ENCODE measurements at places on chromosomes 16 and 17.

- no peak for DNase-seq
Observed at GRCh38 chr16:23869052-23869451, 33.3 kb downstream of the PRKCB start.

GRCh38 chr17:42997984-42998938, at the start of gene RPL27:
RPL27 (plus strand) TSS chr17:42998419; CDS start chr17:42998751, 332 bp downstream.
- DNase-seq: peak; percentile 99

- no peak for DNase-seq
Observed at GRCh38 chr16:17801068-17801467, 330.3 kb upstream of the XYLT1 start.

DNA sequence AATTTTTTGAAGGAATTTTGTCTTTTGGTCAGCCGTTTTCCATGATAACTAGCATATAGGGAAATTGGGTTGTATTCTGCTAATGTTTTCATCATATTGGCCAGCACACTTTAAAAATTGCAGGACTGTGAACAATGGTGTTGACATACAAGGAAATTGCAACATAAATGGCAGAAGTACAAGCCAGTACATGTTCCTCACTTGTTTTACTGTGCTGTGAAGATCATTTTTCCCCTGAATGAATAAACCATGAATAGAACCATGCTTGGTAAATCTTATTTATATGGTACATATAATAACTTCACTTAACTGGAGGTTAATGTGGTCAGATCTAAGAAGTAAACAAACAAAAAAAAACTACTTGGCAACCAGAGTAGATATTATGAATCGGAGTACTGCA, 22.8 kb downstream of the OMG start:
- peak; percentile 44 for DNase-seq

DNA sequence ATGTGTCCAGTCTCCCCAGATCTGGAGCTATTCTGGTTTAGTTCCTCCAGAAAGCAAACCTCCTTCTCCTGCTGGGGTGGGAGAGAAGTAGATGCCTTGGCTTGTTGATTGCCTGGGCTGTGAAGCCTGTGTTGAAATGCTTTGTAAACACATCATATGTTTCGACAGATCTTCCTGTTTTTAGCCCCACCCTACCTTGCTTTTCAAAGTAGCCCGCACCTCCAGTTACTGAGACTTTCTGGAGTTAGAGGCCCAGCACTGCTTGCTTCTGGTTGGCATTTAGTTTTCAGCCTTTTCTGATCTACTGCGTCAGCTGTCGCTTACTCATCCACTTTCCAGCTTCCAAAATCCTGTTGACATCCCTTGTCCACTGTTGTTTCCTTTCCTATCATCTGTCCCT, 17.9 kb upstream of the NDEL1 start:
- DNase-seq: no peak

GRCh38 chr17:61635913-61636432, 45.0 kb upstream of the NACA2 start:
- DNase-seq: peak; percentile 72

- no peak for DNase-seq
Observed at GRCh38 chr17:15930426-15930825, 14.5 kb upstream of the ADORA2B start.

- peak; percentile 44 for DNase-seq
Observed at GRCh38 chr16:12504312-12504711, 299.4 kb downstream of the CPPED1 start.

DNA sequence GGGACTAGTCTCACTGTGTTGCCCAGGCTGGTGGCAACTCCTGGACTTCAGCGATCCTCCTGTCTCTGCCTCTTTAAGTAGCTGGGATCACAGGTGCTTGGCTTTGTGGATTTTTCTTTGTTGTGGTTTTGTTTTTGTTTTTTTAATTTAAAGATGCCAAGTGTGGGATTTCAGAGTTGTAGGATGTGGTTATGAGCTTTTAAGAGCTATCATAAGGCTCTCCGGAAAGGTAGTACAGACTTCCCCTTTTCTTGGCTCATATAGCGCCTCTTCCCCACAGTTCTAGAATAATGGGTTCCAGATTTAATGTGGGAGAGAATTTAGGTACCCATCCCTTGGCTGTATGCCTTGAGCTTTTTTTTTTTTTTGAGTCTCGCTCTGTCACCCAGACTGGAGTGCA, 17.1 kb downstream of the AKAP1 start:
- DNase-seq: no peak

DNA sequence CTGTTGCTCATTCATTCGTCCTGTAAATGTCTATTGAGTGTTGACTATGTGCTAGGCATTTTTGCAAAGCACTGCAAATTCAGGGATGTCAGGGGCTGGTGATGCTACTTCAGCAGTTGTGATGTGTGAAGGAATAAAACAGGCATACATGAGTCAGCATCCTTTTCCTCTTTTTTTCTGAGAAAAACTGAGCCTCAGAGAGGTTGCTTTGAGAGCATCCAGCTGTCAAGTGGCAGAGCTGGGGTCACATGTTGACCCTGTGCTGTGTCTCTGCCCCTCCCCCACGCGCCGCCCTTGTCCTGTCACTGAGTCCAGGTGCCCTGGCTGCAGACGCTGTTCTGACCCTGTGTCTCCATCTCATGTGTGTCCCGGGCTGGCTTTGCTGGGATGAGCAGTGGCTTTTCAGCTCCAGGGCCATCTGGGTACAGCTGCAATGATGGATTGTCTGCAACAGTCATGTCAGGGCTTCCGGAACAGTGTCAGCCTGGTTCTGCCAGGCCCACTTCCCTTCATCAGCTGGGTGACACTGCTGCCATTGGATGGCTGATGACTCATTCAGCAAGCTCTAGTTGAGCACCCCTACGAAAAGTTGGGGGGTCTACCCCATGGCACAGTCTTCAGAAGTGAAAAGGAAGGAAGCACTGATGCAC, 14.9 kb downstream of the SEC14L5 start:
- DNase-seq: no peak

- no peak for DNase-seq
Observed at GRCh38 chr17:12756786-12757185, 32.5 kb upstream of the ARHGAP44 start.

DNA sequence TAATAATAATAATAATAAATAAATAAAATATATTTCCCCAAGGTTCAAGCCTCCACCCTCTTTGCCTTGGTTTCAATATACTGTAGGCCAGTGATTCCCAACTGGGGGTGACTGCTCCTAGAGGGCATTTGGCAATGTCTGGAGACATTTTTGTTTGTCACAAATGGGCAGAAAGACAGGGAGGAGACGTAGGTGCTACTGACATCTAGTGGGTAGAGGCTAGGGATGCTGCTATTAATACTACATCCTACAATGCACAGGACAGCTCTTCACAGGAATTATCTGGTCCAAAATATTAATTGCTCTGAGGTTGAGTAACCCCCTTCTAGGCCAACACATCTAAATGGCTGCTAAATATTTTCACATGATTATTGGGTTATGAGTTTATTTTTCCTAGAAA, 12.8 kb upstream of the PRR14 start:
- peak; percentile 75 for DNase-seq

DNA sequence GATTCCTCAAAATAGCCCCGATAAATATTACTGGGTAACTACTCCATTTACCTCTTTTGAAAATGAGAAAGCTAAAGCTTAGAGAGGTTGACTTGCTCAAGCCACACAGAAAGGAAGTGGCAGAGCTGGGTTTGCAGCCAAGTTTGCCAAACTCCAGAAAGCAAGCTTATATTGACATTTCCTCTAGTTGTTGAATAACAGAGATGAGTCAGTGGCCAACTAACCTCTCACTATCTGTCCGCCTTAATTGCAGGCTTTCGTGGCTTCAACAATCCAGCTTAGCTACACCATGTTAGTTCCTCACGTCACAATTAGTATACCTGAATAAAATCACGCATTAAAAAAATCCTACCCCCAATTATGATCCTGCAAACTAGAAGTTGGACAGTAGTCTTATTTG, 151.7 kb downstream of the CNTNAP4 start:
- DNase-seq: no peak

GRCh38 chr17:77148077-77148939, 7.5 kb downstream of the SEC14L1 start:
- no peak for DNase-seq

- DNase-seq: no peak
Observed at GRCh38 chr17:70699408-70699807, 530.1 kb downstream of the KCNJ2 start.

DNA sequence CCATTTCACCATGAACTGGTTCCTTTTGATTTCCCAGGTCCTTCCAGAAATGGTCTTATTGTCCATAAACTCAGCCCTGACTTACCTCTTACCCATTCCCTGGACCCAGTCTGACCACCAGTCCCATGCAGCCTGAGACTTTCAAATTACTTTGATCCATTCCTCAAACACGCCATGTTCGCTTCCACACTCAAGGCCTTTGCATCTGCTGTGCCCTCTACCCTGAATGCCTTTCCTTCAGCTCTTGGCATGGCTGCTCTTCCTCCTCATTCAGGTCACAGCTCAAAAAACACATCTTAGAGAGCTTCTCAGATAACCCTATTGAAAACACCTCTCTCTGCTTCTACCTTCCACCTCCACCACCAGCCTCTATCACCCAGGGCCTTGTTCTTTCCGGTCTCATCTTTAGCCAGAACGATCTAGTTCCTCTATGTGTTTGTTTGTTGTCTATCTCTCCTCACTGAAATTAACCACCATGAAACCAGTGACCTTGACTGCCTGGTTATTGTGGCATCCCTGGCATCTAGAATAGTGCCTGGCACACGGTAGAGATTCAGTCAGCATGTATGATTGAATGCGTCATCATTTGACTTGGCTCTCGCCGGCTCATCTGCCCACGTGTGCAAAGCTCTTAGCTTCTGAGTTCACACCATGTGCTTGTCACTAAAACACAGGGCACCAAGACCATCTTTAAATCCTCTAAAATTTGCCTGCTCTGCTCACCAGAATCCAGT, 12.8 kb downstream of the CRYM start:
- DNase-seq: no peak

GRCh38 chr16:78100112-78100467, 636 bp downstream of the WWOX start:
- DNase-seq: no peak

DNA sequence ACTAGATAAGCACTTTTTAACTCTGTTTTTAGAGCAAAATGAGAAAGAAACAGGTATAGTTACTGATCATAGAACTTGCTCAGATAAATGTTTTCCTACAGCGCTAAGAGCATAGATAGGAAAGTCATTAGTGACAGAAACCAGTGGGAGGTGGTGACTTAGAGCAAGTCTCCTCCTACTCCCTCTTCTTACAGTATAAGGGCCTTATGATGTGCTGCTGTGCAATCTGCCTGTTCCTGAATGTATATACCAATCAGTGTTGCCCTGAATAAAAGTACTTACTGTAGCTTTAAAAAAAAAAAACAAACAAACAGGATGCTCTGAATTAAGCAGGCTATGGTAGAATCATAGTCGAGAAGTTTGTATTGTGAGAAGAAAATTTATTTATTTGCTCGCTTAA, 23.3 kb upstream of the RASL10B start:
- DNase-seq: peak; percentile 7

DNA sequence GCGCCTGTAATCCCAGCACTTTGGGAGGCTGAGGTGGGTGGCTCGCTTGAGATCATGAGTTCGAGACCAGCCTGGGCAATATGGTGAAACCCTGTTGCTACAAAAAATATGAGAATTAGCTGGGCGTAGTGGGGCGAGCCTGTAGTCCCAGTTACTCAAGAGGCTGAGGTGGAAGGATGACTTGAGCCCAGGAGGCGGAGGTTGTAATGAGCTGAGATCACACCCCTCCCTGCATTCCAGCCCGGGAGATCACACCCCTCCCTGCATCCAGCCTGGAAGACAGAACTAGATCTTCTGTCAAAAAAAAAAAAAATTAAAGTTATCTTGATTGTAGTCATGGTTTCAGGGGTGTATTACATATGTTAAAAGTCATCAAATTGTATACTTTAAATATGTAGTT, 26.8 kb upstream of the GLG1 start:
- DNase-seq: no peak

DNA sequence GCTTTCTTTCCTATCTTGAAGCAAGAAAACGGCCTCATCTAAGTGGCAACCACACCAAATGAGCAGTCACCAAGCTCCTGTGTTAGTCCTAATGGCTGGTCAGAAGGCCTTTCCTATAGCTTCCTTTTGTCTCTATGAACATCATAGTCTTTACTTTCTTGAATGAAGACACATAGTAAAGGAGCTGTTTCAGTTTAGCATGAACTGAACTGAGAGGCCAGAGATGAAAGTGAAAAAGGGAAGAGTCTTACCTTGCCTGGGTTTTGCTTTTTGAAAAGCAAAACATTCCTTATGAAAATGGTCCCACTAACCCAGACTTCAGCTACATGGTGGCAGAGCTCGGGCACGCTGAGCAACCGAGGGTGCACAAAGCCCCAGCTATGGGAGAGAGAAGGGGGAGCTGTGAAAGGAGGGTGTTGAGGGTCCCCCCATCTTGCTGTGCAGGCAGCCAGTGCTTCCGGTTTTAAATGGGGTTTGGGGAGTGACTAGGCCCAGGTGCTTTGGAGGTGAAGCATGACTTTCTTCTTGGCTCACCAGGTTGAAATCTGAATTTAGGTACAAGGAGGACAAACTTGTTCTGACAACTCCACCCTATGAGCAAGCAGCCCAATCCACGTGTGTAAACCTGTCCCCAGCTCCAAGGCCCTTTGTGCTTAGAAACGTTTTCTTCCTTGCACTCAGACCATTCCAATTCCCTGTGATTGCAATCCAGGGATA, 9.1 kb upstream of the PSMC3IP start:
- DNase-seq: no peak

DNA sequence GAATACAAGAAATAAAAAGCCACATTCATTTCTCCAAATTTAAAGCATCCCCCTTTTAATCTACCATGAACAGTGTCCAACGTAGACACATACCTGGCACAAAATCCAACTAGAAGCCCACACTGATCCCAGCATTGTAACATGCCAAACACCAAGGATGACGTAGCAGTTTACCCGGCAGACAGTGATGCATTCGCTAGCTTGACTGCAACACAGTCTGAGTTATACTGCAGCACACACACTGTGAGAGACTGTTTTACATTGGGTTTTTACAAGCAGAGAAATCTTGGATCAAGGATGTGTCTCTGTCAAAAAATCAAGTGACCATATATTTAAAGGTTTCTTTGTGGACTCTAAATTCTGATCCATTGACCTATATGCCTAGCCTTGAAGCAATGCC, 74.5 kb upstream of the C17orf78 start:
- DNase-seq: peak; percentile 67

- DNase-seq: peak; percentile 52
Observed at GRCh38 chr17:77772461-77772897, 186.0 kb upstream of the TNRC6C start.

- DNase-seq: peak; percentile 65
Observed at GRCh38 chr16:77584205-77584859, 138.0 kb upstream of the NUDT7 start.

DNA sequence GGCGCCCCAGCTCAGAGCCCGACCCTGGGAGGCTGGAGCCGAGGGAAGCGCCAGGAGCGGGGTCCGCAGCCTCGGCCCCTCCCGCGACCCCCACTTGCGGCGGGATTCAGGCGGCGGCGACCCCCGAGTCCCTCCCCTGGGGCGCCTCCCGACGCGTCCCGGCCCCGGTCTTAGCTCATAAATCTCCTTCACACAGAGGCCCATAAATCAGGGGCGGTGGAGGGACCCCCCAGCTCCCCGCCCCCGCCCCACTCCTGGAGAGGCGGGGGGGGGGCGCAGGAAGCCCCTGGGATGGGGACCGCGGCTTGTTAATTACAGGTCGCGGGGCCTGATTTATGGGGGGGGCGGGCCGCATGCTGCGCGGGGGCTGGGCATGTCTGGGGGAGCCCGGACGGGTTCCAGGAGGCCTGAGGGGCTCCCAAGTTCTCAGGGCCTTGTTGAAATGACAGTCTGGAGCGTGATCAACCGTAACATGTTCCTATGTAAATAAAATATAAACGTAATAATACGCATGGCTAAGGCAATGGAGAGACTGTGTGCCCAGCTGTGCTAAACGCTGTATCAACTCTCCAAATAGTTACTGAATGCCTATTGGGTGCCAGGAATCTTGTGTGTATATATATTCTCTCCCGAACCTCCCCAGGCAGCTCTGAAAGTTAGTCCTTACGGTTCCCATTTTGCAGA, 10.0 kb upstream of the BHLHA9 start:
- no peak for DNase-seq
